ENCODE measurements at places on chromosomes 12 and 14.

GRCh38 chr14:96204151-96205058 lies at the start of gene BDKRB2:
Gene BDKRB2 (plus strand): TSS chr14:96204839. CDS start chr14:96237108, 32,269 bp downstream.
- peak; percentile 88 for DNase-seq

DNA sequence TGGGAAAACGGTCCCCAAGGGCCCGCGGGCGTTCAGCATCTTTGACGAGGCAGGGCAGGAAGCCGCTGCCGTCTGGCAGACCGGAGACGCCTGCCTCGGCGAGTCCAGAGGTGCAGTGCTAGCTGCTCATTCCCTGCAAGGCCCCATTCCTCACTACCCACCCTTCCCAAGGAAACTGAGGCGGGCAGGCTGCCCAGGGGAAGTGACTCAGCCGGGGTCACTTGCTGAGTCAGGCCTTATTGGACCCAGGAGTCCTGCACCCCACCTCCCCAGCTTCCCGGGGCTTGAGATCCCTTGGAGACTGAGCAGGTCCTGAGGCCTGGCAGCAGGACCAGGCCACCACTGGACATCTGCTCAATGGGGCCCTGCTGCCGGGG lies 3.7 kb downstream of the SH2B3 start:
- DNase-seq, result no peak

- DNase-seq, result no peak
Measured at GRCh38 chr12:26317942-26318575, 122.7 kb downstream of the SSPN start.

DNA sequence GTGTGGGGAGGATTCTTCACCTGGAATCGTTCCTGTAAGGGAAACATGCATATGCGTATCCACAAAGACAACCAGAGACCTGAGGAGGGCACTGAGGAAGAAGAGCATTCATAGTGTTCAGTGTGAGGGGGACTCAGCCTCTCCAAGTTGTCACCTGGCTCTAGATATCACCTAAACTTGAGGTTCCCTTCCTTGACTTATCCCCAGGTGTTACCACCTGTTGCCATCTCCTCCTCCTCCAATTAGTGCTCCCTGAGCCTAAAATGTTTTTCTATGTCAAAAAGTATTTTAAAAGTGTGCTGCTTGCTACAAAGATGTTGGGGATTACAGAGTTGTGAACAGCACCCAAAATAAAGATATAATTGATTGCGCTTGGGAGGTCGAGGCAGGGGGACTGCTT lies 41.0 kb downstream of the FMNL3 start:
- no peak for DNase-seq

- DNase-seq, result no peak
Measured at GRCh38 chr14:36502558-36503508, 17.2 kb downstream of the NKX2-1 start.

GRCh38 chr14:104664107-104664506 lies 25.3 kb upstream of the INF2 start:
- no peak for DNase-seq

GRCh38 chr12:106999446-106999845 lies 12.5 kb upstream of the MTERF2 start:
- DNase-seq, result no peak

DNA sequence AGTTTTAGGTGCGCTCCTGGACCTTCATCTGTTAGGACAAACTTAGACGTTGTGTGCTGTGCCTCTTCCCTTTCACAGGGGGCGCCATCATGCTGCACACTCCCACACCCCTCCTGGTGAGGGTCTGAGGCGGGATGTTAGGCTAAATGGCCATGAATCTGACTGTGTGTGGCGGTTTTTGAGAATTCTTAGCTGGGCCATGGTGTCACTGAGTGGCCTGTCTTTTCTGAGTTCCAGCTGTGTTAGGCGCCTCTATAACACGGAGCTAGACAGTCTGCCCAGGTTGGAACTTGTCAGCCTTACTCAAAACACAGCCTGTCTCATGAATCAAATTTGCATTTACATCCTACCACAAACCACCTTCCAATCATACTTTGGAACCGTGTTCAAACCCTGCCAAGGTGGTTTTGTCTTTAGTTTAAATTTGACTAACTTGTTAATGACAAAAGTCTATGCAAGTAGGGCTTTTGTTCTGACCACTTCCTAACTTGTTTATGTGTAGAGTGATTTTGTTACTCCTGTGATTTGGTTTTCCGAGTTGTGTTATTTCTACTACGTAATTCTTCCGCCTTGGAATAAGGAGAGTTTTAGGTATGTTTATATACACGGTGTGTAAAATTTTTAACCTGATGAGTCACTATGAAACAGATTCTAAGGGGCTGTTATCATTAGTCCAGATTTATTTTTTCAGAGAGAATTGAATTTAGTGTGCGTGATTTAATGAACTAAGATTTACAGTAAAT lies 19.6 kb downstream of the ACVR1B start:
- no peak for DNase-seq

DNA sequence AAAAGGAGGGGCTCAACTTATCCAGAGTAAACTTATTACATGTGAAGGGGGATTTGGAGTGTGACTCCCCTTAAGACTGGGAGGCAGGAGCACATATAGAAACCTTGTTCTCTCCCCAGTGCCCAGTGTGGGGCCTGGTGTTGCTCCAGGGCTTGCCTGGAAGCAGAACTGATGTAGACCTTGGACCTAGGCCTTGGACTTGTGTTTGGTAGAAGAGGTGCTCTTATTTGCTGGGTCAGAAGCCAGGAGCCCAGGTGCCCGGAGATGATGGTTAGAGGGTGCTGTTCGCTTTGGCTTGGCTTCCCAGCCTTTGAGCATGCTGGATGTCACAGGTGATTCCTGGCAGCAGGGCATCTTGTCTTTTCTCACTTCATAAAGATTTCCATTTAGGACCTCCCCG lies 110.4 kb downstream of the SMOC1 start:
- DNase-seq, result no peak

DNA sequence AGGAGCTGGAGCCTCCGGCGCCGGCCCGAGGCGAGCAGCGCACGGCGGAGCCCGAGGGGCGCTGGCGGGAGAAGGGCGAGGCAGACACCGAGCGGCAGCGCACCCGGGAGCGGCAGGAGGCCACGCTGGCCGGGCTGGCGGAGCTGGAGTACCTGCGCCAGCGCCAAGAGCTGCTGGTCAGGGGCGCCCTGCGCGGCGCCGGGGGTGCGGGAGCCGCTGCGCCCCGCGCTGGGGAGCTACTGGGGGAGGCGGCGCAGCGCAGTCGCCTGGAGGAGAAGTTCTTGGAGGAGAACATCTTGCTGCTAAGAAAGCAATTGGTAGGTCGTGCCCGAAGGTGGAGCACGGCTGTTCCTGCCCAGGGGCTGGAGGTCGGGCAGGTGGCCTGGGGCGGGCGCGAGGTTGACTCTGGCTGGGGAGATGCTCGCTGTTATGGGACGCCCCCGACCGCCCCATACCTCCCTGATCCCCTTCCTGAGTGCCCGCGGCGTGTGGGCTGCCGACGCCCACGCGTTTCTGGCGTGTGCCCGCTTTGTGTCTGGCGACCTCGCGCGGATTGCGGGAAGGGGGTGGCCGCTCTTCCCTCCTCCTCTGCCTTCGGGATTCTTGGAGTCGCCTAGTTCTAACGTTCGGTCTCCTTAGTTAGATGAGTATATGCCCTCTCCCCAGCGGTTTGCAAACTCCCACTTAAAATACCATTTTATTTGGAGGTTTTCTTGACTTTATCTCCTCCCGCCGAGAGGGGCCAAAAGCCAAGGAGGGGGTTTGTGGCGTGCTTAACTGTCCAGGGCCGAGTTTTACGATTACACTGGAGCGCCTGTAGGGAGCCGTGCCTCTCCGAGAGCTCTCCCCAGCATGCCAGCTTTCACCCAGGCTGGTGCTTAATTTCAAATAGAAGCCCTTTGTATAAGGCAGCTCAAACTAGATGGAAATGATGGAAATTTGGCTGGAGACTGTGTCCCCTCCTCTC lies 752 bp downstream of the DACT1 start:
- peak; percentile 69 for DNase-seq

GRCh38 chr14:104929268-104930230 lies 4.9 kb downstream of the PLD4 start:
- DNase-seq, result no peak

DNA sequence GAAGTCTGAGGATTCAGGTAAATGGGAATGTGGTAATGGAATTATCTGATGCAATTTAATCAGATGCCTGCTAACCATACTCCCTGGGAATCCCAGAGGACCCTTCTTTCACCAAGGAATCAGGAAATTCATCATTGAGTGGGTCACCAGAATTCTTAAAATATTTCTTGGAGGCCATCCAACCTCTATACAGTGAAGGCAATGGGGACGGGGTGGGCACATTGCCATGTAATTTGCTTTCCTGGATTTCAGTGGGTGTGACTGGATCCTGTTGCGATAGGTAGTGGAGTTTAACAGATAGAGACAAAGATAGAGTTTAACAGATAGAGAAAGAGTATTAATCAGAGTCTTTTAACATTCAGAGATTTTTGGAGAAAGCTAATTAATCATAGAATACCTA lies 394.4 kb downstream of the DAD1 start:
- DNase-seq, result no peak

GRCh38 chr12:120048263-120048662 lies 59.2 kb downstream of the BICDL1 start:
- no peak for DNase-seq

GRCh38 chr14:68104518-68104917 lies 284.9 kb downstream of the RAD51B start:
- no peak for DNase-seq

- no peak for DNase-seq
Measured at GRCh38 chr14:49497725-49498348, 88.3 kb downstream of the RPS29 start.

GRCh38 chr12:49296034-49296835 lies 1.3 kb downstream of the PRPH start:
- DNase-seq, result no peak

- DNase-seq, result no peak
Measured at GRCh38 chr14:74080820-74081460, 3.3 kb downstream of the ALDH6A1 start.

- no peak for DNase-seq
Measured at GRCh38 chr14:94458096-94458495, 5.5 kb upstream of the SERPINA11 start.

DNA sequence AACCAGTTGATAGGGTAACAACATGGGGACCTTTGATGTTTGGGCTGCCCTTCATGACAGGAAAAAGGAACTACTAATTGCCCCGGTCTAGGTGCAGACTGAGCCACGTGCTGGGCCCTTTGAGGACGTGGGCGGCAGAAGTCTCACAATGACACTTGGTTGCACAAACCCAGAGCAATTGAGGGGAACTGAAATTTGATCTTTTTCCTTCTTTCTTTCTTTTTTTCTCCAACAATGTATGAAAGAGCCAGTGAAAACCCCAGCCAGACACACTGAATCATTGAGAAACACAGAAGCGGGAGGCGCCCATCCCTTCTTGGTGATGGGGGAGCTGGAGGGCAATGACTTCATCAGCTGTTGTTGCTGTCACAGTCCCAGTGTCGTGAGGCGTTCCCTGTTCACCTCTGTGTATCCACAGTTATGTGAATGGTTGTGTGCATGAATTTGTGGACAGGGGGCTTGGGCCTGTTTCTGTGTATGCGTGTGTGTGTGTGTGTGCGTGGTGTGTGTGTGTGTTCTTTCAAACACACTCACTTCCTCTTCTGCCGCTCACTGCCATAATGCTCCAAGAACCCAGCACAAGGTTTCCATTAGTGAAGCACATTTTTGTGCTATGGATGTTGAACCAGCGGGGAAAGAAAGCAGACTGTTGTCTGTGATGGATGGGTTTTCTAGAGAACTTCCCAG lies 137.5 kb upstream of the CCND2 start:
- DNase-seq, result peak; percentile 78

GRCh38 chr12:127620735-127621355 lies 646.1 kb upstream of the TMEM132C start:
- no peak for DNase-seq

DNA sequence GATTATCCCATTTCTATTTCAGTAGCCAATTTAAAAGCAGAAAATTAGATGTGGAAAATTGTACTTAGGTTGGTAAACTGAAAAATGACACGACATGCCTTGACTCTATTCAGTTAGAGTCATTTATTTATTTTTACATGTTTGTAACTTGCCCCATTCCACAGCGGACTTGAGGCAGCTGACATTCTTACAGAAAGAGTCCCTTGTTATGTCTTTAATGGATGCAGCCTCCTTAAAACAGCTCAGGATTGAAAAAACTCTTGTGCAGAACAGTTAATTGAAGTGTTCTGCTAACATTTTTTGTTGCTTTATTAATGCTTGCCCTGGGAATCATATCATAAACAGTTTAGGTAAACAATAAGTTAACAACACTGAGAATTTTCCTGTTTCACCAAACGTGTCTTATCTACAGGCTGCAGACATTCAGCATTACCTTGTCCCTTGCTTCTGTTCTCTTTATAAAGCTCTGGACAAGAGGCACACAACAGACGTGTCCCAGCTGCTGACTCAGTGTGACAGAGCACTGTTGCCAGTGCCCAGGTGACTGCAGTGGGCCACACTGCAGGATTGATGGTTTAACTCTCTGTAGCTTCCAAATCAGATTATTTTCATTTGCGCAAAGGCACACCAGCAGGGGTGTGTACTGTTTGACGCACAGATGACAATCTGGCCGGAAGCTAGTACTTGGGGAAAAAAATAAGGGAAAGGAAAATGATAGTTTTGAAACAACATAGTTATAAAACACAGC lies 101.6 kb downstream of the PELI2 start:
- no peak for DNase-seq

GRCh38 chr12:59173695-59174094 lies 253.4 kb upstream of the LRIG3 start:
- DNase-seq, result no peak

GRCh38 chr12:75437564-75437963 lies 43.0 kb upstream of the GLIPR1 start:
- no peak for DNase-seq

DNA sequence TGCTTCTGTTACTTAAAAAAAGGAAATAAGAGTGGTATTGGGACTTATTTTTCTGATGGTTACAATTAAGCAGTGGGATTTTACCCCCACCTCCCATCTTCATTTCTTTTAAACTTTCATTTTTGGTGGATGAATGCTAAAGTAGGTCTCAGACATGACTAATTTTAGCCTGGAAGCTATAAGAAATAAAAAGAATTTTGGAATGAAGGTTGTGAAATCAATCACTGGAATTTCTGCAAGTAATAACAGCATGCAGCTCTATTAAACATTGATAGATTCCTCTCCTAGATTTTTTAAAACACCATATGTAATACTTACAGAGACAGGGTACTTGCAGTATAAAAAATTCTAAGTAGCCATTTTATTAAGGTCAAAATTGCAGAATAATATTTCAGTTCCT lies 164.2 kb upstream of the CLEC14A start:
- no peak for DNase-seq

GRCh38 chr14:69490219-69490918 lies 5.8 kb downstream of the PLEKHD1 start:
- no peak for DNase-seq

DNA sequence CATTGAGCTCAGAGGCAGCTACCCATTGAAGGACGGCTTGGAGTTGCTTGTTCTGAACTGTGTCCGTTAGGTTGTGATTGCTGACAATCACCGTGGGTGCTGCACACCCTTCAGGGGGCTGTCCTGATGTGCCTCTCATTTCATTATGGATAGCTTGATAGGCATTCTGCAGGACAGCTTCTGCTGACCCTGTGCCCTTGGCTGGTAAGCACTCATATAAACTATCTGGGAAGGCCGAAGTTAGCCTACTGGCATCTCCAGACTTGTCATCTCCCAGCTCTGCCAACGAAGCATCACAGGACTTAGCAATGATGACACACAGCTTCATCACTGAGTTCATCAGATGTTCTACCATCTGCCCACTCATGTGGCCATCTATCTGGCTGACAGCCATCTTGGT lies 22.3 kb downstream of the AKAP3 start:
- DNase-seq, result no peak

- DNase-seq, result no peak
Measured at GRCh38 chr14:61329478-61330051, 8.2 kb downstream of the PRKCH start.
